Cerebellar cortex (tissue), 1 donor: ENCODE measurements at places on chromosomes 7 and 10.

DNA sequence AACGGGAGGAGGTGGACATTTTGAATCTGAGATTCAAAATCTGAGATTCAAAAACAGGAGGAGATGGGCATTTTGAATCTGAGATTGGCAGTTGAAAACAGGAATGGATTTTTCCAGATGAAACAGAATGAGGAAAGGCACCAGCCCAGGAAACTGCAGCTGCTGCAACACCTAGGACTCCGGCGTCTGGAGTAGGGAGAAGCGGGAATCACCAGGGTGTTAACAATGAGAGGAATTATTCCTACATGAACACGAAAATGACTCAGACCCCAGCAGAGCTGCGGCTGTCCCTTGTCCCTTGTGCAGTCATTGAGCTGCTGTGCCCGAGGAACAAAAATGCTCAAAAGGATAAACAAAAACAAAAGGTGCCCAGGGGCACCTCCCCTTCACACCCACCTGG is 59.9 kb upstream of the KAT6B start:
- no peak for DNase-seq

- no peak for DNase-seq
Measured at GRCh38 chr7:50436133-50436806, 13.9 kb downstream of the FIGNL1 start.

- DNase-seq = no peak
Measured at GRCh38 chr7:66348959-66349358, 143.8 kb downstream of the TPST1 start.

- no peak for DNase-seq
Measured at GRCh38 chr10:75424571-75424970, 6.9 kb upstream of the LRMDA start.

- no peak for DNase-seq
Measured at GRCh38 chr10:111079241-111079760, 2.5 kb downstream of the ADRA2A start.

- no peak for DNase-seq
Measured at GRCh38 chr7:83708531-83708930, 59.6 kb upstream of the SEMA3E start.

DNA sequence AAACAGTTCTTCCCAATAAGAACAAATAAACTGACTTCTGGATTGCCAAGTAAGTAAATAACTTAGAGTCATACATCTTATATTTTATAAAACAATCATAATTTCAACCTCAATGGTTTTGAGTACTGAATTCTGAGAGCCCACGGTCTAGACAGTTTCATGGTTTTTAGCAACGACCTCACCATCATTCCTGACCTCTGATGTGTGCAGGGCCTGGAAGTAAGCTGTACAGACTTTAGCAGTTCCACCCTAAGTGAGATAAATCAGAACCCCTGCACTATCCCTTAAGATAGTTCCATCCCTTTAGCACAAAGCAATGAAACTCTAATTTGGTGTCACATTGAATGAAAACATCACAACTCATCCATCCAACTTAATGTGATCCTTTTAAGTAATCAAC is 86.0 kb downstream of the NEBL start:
- DNase-seq = no peak

GRCh38 chr10:99279626-99280111 is 44.0 kb upstream of the HPSE2 start:
- no peak for DNase-seq

GRCh38 chr7:135884495-135885232 is 92.5 kb downstream of the MTPN start:
- no peak for DNase-seq

GRCh38 chr10:122911889-122912484 is 1.6 kb downstream of the FAM24A start:
- peak; percentile 3 for DNase-seq

GRCh38 chr7:122092964-122093797 is 50.9 kb downstream of the AASS start:
- peak; percentile 52 for DNase-seq

- DNase-seq = no peak
Measured at GRCh38 chr7:27160145-27160545, 3.7 kb upstream of the HOXA7 start.

DNA sequence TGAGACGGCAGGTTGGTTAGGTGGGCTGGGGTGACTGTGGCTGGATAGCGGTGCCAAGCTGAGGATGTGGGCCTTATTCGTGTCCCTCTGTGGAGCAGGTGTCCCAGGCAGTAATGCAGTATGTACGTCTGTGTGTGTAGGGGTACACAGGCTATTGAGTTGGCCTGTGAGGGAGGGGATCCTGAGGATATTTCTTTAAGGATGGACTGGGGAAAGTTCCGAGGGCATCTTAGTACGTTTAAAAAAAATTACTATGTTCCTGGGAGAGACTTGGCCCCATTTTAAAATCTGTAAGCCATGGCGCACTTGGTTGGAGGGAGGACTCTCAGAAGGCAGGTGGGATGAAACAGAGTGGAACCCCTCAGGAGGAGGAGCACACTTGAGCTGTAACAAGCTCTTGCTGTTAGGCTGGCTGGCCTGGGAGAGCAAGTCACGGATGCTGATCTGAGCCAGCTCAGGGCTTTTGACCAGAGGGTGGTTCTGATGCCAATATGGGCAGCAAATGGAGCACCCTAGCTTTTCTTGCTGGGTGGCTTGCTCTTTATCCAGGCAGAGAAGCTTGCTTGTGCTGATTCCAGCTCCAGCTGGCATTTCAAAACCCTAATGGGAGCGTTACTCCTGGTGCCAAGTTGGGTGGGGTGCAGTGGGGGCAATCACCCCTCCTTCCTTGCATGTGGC is 765 bp downstream of the WBP1L start:
- peak; percentile 25 for DNase-seq

DNA sequence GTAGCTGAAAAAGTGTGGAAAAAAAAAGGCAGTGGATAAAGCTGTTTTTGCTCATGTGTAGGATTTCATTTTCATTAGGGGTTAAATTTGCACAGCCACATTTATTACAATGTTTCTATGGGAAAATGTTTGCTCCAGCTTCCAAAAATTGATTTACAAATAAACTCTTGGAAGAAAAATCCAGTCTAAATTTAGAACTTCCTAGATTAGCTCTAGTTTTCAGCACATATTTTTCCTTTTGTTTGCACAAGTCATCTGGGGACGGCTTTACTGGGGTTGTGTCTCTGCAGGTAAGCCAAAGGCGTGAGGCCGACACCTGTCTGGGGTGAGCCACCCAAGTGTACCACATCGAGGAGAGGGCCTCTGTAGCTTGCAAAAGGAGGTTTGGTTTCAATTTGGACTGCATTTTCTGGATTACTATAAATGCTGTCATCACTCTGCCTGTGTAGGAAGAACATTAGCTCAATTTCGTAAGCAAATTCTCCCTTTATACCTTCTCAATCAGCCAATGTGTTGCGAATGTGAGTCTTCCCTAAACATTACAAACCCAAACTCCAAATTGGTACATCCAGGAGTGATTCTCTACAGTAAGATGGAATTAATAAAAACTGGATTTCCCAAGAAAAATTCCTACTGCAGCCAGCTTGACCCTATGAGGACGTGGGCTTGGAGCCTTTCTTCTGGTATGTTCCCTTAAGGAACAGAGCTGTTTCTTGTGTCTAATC is 89.5 kb upstream of the ZNF438 start:
- no peak for DNase-seq

DNA sequence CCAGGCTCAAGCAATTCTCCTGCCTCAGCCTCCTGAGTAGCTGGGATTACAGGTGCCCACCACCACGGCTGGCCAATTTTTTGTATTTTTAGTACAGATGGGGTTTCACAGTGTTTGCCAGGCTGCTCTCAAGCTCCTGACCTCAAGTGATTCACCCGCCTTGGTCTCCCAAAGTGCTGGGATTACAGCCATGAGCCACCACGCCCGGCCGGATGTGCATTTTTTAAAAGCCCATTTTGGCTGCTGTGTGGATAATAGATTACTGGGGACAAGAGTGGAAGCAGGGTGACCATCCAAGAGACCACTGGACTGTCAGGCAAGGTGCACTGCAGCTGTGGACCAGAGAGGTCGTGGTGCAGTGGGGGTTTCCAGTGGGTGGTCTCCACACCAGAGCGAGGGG is 21.4 kb downstream of the HKDC1 start:
- DNase-seq = no peak

DNA sequence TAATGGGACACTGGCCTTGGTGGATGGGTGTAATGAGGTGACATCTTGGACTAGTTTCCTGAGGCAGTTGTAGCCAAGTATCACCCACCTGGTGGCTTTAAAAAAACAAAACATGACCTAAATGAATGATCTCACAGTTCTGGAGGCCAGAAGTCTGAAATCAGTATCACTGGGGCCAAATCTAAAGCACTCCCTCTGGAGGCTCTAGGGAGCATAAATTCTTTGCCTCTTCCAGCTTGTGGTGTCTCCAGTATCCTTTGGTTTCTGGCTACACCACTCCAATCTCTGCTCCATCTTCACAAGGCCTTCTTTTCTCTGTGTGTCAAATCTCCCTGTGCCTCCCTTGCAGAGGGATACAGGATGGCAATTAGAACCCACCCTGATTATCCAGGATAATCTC is 342.9 kb downstream of the CALN1 start:
- no peak for DNase-seq

- no peak for DNase-seq
Measured at GRCh38 chr7:132377015-132377414, 199.3 kb downstream of the PLXNA4 start.

- no peak for DNase-seq
Measured at GRCh38 chr10:119341459-119342301, 134.3 kb downstream of the GRK5 start.

- DNase-seq = no peak
Measured at GRCh38 chr10:85175635-85176034, 847.2 kb downstream of the CCSER2 start.

GRCh38 chr7:37577412-37577811 is 106.2 kb upstream of the GPR141 start:
- no peak for DNase-seq

DNA sequence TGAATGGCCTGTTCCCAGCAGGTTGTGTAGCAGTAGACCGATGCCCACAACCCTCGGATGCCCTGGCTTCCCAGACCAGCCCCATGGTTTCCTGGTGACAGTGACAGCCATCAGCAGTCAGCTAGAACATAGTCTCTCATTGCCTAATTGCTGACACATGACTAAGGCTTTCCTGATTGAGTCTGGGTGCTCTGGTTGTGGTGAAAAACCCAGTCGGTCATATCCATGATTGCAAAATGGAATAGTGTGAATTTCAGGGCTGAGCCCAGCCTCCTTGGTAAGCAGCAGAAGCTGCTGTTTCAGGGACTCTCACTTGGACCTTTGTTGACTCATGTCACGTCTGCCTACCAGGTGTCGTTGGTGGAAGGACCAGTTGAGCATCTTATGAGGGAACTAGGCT is 36.6 kb downstream of the POR start:
- no peak for DNase-seq
